NCI-H748 treated with DMSO at 0.1 percent for 48 hours (cell line): ENCODE measurements at places on chromosomes 1 and 21.

DNA sequence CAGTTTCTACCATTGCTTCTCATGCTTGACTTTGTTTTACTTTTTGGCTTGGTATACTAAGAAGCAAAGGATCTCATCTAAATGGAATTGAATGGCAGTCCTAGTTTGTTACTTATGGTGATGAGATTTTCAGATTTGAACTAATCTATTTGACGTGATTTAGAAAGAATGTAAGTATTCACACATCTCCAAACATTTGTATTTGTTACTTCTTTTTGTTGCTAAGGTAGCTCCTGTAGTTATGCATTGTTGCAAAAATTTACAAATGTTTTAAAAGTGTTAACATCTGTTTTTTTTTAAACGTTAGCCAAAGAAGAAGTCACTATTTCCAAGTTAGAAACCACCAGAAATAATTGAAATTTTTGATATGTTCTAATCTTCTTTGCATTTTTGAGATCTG lies 222.5 kb downstream of the RPS6KC1 start:
- DNase-seq: no peak

DNA sequence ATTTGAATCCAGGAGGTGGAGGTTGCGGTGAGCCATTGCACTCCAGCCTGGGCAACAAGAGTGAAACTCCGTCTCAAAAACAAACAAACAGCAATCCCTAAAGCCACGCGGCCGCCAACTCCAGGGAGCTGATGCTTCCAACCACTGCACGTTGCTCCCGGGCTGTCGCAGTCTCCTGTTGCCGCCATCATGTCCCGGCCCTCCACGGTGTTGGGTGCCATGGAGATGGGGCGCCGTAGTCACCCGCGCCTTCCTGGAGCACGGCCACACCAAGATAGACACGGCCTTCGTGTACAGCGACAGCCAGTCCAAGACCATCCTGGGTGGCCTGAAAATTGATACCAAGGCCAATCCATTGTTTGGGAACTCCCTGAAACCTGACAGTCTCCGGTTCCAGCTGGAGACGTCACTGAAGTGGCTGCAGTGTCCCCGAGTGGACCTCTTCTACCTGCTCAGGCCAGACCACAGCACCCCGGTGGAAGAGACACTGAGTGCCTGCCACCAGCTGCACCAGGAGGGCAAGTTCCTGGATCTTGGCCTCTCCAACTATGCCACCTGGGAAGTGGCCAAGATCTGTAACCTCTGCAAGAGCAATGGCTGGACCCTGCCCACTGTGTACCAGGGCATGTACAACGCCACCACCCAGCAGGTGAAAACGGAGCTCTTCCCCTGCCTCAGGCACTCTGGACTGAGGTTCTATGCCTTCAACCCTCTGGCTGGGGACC lies 32.6 kb downstream of the SLC16A1 start:
- DNase-seq: no peak

- DNase-seq: no peak
Observed at GRCh38 chr1:89641781-89642180, 8.9 kb downstream of the LRRC8C start.

DNA sequence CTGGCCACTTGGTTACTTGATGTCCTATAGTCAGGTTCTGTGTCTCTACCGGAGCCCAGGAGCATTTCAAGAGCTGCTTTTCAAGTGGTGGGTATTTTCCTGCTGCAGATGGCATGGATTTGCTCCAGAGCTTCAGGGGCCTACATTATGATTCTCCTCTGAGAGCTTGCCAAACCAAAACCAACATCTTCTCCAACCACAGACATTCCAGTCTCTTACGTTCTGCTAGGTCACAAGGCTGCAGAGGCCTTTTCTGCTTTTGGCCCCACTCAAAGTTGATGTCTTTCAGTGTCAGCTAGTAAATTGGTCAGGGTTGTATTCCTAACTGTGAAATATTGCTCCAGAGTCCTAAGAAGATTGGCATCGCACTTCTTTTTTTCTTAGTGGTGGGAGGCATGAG lies 14.7 kb upstream of the AQP10 start:
- no peak for DNase-seq

DNA sequence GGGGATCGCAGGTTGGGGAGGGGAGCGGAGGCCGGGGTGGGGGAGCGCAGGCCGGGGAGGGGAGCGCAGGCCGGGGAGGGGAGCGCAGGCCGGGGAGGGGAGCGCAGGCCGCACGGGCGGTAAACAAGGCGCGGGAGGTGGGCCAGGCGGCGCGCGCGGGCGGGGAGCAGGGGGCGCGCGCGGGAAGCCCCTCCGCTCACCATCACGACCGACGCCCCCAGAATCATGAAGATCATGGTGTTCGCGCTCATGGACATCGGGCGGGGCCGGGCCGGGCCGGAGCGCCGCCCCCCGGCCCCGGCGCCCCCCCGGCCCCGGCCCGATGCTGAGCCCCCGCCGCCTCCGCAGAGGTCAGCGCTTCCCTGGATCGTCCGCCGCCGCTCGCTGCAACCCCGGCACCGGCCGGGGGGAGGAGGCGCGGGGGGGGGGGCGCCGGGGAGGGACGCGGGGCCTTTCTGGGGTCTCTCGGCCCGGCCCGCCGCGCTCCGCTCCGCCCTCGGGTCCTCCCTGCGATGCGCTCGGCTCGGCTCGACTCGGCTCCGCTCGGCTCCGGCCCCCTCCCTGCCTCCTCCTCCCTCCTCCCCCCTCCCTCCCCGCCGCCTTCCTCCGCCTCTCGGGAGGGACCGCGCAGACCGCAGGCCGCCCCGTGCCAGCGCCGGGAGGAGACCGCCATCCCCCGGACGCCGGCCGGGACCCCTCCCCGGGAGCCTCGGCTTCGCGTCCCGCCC lies at the start of gene TMEM240:
TSS of gene TMEM240 (minus strand) at position 535 of the 728 bp plus-strand sequence. CDS start at position 257, 278 bp downstream.
- no peak for DNase-seq

- DNase-seq: peak; percentile 42
Observed at GRCh38 chr1:211258310-211258755, 833 bp upstream of the RCOR3 start.

DNA sequence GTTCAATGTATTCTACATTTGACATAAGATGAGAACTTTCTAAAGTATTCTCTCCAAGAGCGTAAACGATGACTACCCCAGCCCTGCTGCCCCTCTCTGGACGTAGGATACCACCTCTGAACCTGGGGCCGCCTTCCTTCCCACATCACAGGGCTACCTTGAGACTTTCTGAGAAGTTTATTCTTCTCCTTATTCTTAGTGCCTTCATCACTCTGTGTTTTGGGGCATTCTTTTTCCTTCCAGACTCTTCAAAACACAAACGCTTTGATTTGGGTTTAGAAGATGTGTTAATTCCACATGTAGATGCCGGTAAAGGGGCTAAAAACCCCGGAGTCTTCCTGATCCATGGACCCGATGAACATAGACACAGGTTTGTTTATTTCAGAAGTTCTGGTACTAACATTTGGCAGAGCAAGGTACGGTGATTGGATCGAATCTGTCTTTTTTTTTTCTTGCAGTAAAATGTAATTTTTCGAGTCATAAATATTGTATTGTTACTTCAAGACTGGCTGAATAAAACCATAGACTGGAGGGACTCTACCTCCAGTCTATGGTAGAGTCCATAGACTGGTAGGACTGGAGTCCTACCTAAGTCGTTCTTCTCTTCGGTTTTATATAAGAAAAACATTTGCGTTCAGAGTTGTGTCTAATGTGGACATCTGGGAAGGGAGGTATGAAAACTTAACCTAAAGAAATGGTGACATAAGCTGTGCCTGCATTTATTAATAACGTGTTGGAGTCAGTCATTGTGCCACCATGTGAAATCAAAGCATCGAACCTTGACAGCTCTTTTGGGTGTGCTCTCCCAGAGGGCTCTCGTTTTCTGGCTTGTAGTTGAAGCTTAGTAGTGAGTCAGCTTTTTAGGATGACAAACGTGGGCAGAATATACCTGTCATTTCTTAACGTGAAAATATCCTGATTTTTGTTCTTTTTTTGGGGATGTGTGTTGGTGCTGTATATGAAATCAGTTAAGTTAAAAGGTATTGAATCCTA lies 1.2 kb downstream of the MAN1A2 start:
- DNase-seq: no peak

GRCh38 chr1:17955302-17956285 lies 152.0 kb upstream of the IGSF21 start:
- no peak for DNase-seq

- no peak for DNase-seq
Observed at GRCh38 chr1:157734321-157734720, 33.8 kb upstream of the FCRL3 start.

- no peak for DNase-seq
Observed at GRCh38 chr1:54800041-54800898, 853 bp downstream of the TTC22 start.

DNA sequence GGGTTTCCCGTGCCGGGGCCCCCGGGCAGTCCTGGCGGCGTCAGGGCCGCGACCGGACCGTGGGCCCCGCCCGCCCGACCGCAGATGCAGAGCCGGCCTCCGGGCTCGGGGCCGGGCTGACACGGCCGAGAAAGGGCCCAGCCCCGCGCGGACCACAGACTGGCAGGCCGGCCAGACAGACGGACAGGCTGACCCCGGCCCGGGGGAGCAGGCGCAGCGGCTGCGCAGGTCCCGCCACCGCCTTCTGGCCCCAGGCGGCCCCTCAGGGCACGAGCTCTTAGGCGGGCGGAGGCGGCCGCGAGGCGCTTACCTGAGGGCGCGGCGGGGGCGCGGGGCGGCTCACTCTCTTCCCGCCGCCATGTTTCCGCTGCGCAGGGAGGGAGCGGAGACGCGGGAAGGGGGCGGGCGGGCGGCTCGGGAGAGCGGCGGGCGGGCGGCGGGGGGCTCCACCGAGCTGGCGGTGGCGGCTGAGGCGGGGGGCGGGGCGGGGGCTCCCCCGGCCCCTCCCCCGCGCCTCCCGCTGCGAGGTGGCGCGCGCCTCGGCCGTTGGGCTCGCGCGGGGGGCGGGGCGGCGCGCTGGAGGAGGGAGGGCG lies at the start of gene SCMH1:
TSS of gene SCMH1 (minus strand) at position 558 of the 593 bp plus-strand sequence. CDS start 56,173 bp downstream, outside the sequence.
- peak; percentile 99 for DNase-seq

- DNase-seq: peak; percentile 22
Observed at GRCh38 chr1:147598621-147599361, 57.5 kb downstream of the BCL9 start.

DNA sequence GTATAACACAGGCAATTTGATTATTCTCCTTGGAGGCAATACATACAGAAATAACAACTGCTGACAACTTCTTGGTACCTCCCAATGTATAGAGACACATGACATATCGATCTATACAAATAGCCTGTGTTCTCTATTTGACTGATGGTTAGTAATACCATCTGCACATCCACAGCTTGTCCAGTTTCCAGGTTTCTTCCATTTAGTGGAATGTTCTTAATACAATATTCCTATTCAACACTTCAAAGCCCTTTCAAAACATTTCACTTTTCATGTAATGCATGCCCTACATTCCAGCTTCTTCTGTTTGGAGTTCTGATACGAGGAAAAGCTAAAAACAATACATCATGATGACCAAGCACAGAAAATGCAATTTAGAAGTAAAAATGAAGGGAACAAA lies 37.0 kb upstream of the GORAB start:
- no peak for DNase-seq

DNA sequence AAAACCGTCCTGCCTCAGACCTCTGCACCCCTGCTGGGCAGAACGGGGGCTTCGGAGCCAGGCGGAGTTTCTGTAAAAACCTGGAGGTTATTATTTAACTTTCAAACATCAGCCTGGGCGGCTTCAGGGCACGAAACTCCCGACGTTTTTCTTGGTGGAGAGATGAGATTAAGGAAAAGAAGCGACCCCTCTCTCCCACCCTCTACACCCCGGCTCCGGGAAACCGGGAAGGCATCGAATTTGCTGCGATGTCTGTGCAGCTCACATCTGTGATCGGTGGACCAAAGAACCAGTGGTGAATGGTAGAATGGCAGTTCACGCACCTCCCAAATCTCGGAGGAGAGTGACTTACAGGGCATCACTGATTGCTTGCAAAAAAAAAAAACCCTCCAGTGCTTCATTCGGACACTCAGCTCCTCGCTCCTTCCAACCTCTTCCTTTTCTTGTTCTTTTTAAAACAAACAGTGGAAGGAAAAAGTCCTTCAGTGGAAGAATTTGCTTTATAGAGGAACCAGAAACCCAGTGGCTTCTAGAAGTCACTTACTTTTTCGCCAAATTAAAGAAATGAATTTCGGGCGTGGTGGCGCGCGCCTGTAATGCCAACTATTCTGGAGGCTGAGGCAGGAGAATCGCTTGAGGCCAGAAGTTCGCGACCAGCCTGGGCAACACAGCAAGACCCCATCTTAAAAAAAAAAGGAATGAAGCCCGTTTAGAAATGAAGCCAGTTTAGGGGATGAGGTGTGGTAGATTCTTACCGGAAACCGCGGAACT lies 884 bp downstream of the PHACTR4 start:
- DNase-seq: no peak

DNA sequence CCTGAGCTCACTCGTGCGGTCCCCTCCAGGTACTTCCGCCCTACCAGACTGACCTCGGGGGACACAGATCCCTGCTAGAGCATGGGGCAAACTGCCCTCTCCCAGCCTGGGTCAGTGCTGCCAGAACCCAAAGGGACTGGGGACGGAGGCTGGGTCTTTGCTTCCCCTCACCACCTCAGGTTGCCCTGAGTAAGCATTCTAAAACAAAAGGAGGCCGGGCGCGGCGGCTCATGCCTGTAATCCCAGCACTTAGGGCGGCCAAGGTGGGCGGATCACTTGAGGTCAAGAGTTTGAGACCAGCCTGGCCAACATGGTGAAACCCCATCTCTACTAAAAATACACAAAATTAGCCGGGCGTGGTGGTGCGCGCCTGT lies 108.4 kb downstream of the SPSB1 start:
- no peak for DNase-seq

DNA sequence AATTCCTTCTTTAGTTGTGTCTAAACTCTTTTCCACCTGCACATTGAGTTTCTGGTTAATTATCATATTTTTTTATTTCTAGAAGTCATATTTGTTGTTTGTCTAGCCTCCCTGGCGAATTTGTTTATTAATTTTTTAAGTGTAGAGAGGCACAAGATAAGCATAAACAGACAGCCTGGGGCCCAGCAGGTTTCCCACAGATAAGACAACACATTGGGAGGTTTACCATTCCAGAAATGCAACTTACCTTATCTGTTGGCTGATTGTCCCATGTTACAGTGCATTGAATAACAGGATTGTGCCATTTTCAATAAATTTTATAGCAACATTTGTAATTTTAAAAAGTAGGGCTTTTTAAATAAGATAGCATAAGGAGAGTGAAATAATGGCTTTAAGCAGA lies 34.9 kb downstream of the COG2 start:
- DNase-seq: no peak
